ENCODE measurements at places on chromosomes 4 and X. TPM values are rescaled to one million over a fixed set of nuclear protein-coding genes. Genes with fewer than 3 reads are reported as not detected.
A peak's percentile ranks its signal among the peaks of the same experiment; 100 is the strongest.

- no peaks in the 10 kb centered on the region for H3K27me3 ChIP-seq
- no peak overlapping the region for H3K4me3 ChIP-seq
- no peak overlapping the region for H3K27ac ChIP-seq
- H3K36me3 ChIP-seq: no peaks in the 10 kb centered on the region
- no peak for DNase-seq
Observed at GRCh38 chr4:106898621-106899230, 137.4 kb downstream of the DKK2 start.

Gene ARR3
- not detected for total RNA-seq

DNA sequence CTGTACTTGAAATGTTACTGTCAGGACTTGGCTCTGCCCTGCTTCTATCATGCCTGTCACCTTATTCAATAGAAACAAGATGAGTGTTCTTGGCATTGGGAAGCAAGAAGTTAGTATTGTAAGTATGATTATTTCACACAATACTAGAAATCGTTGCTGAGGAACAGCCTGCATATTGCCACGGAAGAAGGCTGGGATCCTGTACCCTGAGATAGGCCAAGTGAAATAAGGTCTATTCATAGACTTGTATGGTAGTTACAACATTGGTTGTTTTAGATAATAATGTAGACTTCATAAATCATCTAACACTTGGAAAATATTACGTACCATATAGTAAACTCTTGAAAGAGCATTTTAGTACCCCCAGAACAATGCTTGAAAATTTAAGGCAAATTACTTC lies 215.9 kb downstream of the DMD start:
- no peak overlapping the region for H3K27ac ChIP-seq
- no peak overlapping the region for H3K4me3 ChIP-seq
- DNase-seq: no peak
- H3K27me3 ChIP-seq: no peaks in the 10 kb centered on the region
- H3K36me3 ChIP-seq: no peaks in the 10 kb centered on the region

- peak; percentile 49 for DNase-seq
- H3K4me1 ChIP-seq: peaks cover 29% of the 10 kb centered on the region
- H3K4me3 ChIP-seq: no peak overlapping the region
- H3K36me3 ChIP-seq: no peaks in the 10 kb centered on the region
Observed at GRCh38 chr4:10120943-10121567, 4.5 kb upstream of the WDR1 start.

Gene MAGEA9
- total RNA-seq: not detected

Gene CT83
- total RNA-seq: not detected

- DNase-seq: no peak
- no peaks in the 10 kb centered on the region for H3K27me3 ChIP-seq
- peaks cover 3% of the 10 kb centered on the region for H3K4me1 ChIP-seq
Observed at GRCh38 chr4:17098401-17098800, 200.0 kb upstream of the LDB2 start.

DNA sequence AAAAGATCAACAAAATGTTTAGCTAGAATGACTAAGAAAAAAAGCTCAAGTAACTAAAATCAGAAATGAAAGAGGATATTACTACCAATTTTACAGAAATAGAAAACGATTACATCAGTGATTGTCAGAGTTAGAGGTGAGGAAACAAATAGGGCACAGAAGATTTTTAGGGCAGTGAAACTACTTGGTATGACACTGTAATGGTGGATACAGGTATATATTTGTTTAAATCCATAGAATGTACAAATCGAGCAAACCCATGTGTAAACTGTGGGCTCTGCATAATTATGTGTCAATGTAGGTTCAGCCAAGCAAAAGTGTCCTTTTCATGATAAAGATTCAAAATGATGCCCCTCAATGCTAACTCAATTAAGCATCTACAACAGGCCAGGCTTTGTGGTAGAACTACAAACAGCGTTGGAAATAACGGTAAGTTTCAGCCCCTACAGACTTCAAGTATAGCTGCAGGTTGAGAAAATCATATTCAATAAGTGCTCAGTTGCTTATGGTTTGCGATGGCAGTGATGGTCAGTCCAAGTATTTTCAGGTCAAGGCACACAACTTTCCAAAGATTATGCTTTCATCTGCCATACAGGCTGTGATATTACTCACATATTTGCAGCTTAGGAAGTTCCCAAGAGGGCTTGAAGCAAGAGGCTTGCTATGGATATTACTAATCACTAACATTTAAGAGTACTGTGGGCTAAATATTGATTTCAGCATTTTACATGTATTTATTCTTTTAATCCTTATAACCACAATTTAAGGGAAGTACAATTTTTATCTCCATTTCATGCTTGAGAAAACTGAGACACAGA lies 158.6 kb downstream of the TET2 start:
- no peak overlapping the region for H3K27ac ChIP-seq
- H3K4me1 ChIP-seq: no peaks in the 10 kb centered on the region
- H3K4me3 ChIP-seq: no peak overlapping the region
- H3K27me3 ChIP-seq: no peaks in the 10 kb centered on the region
- DNase-seq: no peak

GRCh38 chr4:36758312-36759178 lies 477.1 kb downstream of the DTHD1 start:
- H3K4me1 ChIP-seq: no peaks in the 10 kb centered on the region
- H3K27me3 ChIP-seq: no peaks in the 10 kb centered on the region
- no peaks in the 10 kb centered on the region for H3K36me3 ChIP-seq
- no peak overlapping the region for H3K4me3 ChIP-seq

GRCh38 chr4:67694662-67695061 lies 6.3 kb downstream of the UBA6 start:
- DNase-seq: no peak
- no peak overlapping the region for H3K4me3 ChIP-seq
- H3K36me3 ChIP-seq: no peaks in the 10 kb centered on the region
- no peaks in the 10 kb centered on the region for H3K4me1 ChIP-seq

DNA sequence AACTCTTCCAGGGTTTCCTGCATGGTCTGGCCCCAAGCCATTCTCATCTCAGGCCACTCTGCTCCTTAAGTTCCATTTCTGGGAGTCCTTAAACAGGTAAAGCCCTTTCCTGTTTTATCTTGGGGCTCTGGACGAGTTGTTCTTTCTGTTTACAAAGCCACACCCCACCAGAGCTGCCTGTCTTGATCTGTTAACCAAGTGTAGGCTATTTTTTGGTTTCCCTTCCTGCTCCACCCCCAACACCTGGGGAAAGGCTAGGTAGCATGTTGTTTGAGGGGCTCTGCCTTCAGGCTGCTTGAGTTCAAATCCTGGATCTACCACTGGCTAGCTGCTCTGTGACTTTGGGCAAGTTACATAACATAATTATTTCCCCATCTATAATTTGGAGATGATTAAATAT lies 40.0 kb downstream of the ERVMER34-1 start:
- H3K36me3 ChIP-seq: peaks cover 17% of the 10 kb centered on the region
- H3K27me3 ChIP-seq: no peaks in the 10 kb centered on the region
- H3K4me3 ChIP-seq: no peak overlapping the region
- H3K4me1 ChIP-seq: peaks cover 13% of the 10 kb centered on the region
- no peak for DNase-seq
- H3K27ac ChIP-seq: no peak overlapping the region

DNA sequence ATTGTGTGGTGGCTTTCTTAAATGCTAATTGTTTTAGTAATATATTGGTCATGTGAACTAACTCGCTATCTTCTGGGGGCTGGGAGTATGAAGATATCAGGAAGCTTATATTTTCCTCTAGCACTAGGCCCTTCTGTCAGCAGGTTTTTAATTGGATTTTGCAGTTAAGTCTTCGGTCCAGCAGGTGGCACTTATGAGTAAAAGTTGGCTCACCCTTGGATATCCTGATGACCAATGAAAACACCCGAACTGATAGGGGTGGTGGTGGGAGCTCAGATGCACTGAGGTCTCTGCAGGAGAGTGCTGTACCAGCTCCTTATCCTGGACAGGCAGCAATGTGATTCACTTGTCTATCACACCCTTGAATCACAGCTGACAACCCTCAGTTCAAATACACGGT lies 1365.8 kb upstream of the DIAPH2 start:
- DNase-seq: no peak
- H3K27me3 ChIP-seq: no peaks in the 10 kb centered on the region
- no peak overlapping the region for H3K4me3 ChIP-seq
- no peaks in the 10 kb centered on the region for H3K4me1 ChIP-seq
- H3K36me3 ChIP-seq: no peaks in the 10 kb centered on the region
- no peak overlapping the region for H3K27ac ChIP-seq

Gene ELK1
- 26.9 TPM for total RNA-seq

Gene ZDHHC9
- 31.4 TPM for total RNA-seq

All from kidney (tissue), 22 donors.